Smooth muscle cell of bladder (primary cell): ENCODE measurements at places on chromosomes 5 and 9. TPM values are rescaled to one million over a fixed set of nuclear protein-coding genes. Genes with fewer than 3 reads are reported as not detected.

MIER3 gene
- total RNA-seq, result 12.2 and 13.0 TPM in 2 replicates

GLRA1 gene
- not detected in 2 replicates for total RNA-seq

SOHLH1 gene
- total RNA-seq, result not detected in 2 replicates

FAM151B gene
- 7.9 and 8.0 TPM in 2 replicates for total RNA-seq

MSX2 gene
- 1.1 and 4.0 TPM in 2 replicates for total RNA-seq

PAPPA gene
- 137 and 209 TPM in 2 replicates for total RNA-seq

SPATA31C1 gene
- total RNA-seq, result not detected in 2 replicates

STK32A gene
- 0.71 and 1.3 TPM in 2 replicates for total RNA-seq

IL31RA gene
- total RNA-seq, result 0.18 and 0.71 TPM in 2 replicates

SPINK6 gene
- 3.1 and 15.6 TPM in 2 replicates for total RNA-seq

EXOC3 gene
- 41.7 and 59.0 TPM in 2 replicates for total RNA-seq

LCN2 gene
- total RNA-seq, result not detected in 2 replicates

FOXI1 gene
- not detected in 2 replicates for total RNA-seq

GTF2H2C gene
- 27.9 and 33.1 TPM in 2 replicates for total RNA-seq

IL9 gene
- not detected in 2 replicates for total RNA-seq

EDIL3 gene
- total RNA-seq, result 12.4 and 18.2 TPM in 2 replicates

CDH18 gene
- 0.71 and 1.3 TPM in 2 replicates for total RNA-seq

FGF10 gene
- 1.0 and 3.8 TPM in 2 replicates for total RNA-seq

ASS1 gene
- total RNA-seq, result 329 and 331 TPM in 2 replicates
